ENCODE measurements at places on chromosomes 11 and 22.

GRCh38 chr11:105449100-105449734 lies 160.7 kb upstream of the GRIA4 start:
- no peak for DNase-seq

GRCh38 chr11:210122-210802 lies 2.8 kb downstream of the RIC8A start:
- no peak for DNase-seq

DNA sequence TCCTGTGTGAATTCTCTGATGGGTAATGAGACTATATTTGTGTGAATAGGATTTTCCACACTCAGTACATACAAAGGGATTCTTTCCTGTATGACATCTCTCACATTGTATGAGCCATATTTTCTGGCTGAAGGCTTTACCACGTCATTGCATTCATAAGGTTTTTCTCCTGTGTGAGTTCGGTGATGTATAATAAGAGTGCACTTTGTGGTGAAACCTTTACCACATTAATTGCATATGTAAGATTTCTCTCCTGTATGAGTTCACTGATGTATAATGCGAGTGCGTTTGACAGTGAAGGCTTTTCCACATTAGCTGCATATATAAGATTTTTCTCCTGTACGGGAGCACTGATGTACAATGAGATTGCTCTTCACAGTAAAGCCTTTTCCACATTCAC lies 455.4 kb upstream of the CNTN5 start:
- DNase-seq, result no peak

GRCh38 chr11:124882339-124883071 lies 15.2 kb downstream of the ROBO4 start:
- no peak for DNase-seq

GRCh38 chr11:8382436-8383053 lies 118.9 kb upstream of the LMO1 start:
- DNase-seq, result no peak

GRCh38 chr22:37817705-37818408 lies 5.3 kb upstream of the GALR3 start:
- DNase-seq, result peak; percentile 72

GRCh38 chr11:45413156-45413858 lies 127.2 kb upstream of the SYT13 start:
- no peak for DNase-seq

Measured in hematopoietic multipotent progenitor cell (in vitro differentiated cells).